ENCODE measurements at places on chromosomes 6 and 20.
A peak's percentile ranks its signal among the peaks of the same experiment; 100 is the strongest.

DNA sequence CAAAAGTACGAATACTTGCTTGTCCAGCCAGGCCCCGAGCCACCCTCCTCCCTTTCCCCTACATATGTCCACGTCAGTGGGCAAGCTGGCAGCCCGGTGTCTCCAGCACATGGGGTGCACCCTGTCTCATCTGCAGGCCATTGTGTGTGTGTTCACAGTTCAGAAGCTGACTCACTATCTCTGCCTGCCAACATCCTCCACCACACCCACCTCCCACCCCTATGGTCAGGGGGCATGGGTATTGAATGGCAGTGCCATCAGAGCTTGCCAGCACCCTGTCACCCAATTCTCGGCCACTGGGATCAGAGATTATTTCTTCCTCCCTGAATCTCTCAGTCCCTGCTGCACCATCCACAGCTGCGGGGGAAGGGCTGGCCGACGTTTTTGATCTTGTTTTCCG lies 195.7 kb downstream of the FARS2 start:
- no peak for DNase-seq

DNA sequence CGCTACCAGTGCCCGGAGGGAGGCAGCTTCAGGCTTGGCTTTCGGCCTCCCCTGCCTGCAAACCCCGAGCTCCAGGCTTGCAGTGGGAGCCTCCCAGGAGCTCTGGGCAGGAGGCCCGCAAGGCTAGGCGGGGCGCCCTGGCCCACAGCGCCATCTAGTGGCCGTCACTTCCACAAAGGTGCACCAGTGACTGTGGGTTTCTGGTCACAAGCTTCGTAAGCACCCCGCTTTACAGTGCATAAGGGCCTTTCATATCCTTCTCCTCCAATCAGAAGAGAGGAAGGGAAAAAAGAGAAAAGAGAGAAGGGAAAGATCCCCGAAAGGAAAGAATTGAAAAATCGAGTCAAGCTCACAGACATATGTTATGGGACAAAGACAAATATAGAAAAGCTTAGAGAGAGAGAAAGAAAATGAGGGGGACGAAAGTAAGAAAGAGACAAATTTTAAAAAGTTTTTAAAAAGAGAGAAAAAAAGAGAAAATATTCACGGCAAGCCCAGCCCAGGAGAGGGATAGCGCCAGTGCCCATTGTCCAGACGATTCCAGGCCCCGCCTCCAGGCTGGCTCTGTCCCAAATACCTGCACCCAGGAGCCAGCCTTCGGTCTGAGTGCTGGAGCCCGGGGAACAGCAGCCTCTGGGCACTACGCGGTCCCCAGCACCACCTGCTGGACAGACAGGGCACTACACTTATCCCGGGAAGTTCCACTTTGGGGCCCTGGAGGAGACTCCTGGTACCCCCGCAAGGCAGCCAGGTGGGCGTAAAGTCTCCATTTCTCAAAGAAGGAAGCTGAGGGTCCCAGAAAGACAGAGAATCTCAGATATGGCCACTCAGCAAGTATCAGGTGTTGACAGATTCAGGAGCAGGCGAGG lies 207.1 kb downstream of the PREX1 start:
- DNase-seq: peak; percentile 49

GRCh38 chr6:36968266-36968977 lies 13.9 kb downstream of the PI16 start:
- no peak for DNase-seq

- DNase-seq: no peak
Measured at GRCh38 chr6:167493976-167494697, 169.3 kb downstream of the TTLL2 start.

GRCh38 chr6:154314084-154314483 lies 42.5 kb downstream of the IPCEF1 start:
- no peak for DNase-seq

GRCh38 chr6:63859528-63859927 lies 223.9 kb downstream of the PHF3 start:
- no peak for DNase-seq

- DNase-seq: no peak
Measured at GRCh38 chr6:36721369-36722140, 23.9 kb downstream of the RAB44 start.

- DNase-seq: no peak
Measured at GRCh38 chr6:167580619-167580911, 246.1 kb upstream of the AFDN start.

GRCh38 chr6:118940770-118941169 lies 5.8 kb upstream of the MCM9 start:
- DNase-seq: no peak

DNA sequence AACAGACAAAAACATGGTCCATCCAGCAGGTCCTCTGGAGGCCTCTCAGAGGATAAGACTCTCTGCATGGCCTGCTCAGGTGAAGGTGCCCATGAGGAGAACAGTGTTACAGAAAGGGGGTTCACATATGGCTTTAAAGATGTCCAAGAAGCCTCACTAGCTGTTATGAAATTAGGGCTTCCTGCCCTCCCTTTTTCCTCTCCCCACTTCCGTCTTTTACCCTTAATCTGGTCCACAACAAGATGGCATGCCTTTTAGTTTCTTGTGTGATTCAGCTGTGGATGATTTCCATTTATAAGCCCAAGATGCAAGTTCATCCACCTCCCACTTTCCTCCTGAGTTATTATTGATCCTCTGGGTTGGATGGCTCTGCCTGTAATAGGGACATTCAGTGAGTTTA lies 14.0 kb downstream of the GCNT2 start:
- DNase-seq: no peak

- peak; percentile 37 for DNase-seq
Measured at GRCh38 chr6:54717849-54718455, 128.6 kb upstream of the FAM83B start.

DNA sequence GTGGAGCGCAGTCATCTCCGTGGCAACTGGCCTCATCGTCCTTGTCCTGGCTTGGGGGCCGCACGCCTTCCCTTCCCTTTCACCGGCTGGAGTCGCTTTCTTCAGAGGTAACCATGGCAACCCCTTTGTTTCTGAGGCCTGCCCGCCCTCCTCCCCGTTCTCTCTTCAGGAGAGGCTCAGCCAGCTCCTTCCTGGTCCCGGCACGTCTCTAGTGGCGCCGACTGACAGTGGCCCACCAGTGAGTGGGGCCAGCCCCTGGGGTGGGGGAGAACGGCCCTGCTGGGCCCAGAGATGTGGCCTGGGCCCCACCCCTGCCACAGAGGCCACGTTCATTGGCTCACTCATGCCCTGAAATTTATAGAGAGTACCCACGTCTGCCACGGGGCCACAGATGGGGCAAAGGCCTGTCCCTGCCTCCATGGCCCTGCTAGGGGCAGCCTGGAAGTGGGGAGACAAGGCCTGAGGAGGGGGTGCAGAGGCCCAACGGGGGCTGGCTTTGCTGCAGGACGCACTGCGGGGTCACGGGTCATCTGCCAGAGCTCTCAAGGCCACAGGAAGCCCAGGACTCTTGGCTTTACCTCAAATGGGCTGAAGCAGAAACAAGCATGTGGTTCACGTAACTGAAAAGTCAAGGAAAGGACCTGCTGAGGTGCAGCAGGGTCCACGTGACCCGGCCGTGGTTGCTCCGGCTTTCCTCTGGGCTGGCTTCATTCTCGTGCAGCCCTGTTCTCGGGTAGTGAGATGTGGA lies 1.4 kb upstream of the OSBPL2 start:
- no peak for DNase-seq

DNA sequence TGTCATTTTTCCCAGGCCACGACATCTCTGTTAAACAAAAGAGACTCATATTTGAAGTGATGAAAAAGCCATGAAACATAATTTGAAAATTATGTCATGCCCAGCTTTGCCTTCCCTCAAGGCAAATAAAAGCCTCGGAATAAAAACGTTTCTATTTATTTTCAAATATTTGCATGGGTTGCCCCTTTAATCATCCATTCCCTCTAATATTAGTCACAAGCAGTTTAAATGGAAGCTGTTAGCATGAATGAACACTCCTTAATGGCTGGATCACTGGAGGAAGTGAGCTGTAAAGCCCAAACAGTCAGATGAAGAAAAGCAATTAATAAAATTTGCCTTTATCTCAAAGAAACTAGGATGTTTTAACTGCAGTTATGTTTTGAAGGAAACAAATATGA lies 69.3 kb upstream of the STMND1 start:
- DNase-seq: no peak

DNA sequence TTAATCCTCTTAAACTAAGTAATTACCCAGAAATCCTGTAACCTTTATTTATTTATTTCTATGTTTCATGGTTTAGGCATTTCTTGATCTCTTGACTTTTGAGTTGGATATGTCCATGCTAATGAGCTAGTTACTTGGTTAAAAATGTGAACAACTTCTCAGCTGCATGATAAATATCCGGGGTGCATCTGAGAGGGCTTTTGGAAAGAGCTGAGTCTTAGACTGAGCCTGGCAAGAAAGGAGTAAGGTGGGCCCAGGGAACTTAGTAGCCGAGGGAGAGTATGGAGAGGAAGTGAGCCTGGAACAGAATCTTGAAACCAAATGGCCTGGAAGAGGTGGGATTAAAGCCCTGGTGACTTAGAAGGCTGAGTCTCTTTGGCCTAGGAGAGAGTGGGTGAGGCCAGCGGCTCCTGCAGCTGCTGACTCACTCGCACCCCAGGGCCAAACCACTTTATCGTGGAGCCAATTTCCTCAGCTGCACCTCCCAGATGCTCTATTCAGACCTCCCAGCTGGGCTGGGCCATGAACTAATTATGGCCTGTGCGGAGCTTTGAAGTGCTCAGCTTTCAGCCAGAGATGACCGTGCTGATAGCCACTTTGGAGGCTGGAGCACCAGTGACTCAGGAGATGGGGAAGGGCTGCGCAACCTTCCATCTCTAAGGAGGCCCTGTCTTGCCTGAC lies 19.1 kb downstream of the TGM3 start:
- DNase-seq: no peak

GRCh38 chr6:29403801-29404200 lies 8.4 kb downstream of the OR12D2 start:
- DNase-seq: no peak

- DNase-seq: no peak
Measured at GRCh38 chr6:20850686-20851416, 316.6 kb downstream of the CDKAL1 start.
